ENCODE measurements at places on chromosomes 5 and 9.

DNA sequence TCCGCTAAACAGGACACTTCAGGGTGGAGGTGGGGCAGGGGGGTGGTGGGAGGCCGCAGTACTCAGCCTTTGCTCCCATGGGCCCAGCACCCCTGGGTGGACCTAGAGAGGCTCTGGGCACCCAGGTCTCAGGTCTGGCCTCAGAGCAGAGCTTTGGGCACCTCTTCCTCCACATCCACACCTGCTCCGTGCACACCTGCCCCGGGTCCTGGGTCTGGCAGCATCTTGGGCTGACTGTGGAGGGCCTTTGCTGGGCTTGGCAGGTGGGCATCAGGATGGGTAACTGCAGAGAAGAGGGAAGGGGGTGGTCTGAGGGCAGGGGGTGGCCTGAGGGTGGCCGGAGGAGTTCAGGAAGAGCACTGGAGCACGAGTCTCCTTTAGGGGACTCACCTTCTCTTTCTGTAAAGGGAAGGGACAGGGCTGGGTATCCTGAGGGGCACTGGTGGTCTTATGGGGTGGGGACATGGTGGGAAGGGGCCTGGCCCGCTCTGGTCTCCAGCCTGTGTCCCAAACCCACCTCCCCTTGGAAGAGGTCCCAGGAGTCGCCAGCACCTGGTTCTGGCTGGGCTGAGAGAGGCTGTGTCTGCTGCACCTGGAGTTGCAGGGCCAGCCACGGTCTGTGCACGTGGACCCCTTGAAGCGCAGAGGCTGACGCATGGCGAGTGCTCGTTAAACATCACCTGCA lies 106.7 kb upstream of the IER5L start:
- DNase-seq, result no peak

GRCh38 chr9:97809666-97810344 lies 43.2 kb upstream of the FOXE1 start:
- no peak for DNase-seq

DNA sequence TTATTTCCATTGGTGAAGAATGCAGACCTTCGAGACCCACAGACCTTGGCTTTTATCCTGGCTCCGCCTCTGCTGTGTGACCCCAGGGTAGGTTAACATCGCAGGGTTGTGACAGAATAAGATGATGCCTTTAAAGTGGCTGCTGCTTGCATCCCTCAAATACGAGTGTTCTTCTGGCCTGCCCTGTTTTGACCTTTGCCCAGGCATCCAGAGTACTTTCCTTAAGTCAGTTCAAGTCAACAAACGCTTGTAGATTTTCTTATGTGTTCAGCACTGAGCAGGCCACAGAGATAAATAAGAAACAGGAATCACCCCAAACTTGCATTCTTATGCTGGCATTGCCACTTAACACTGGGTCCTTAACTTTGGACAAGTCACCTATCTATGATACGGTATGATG lies 50.2 kb downstream of the GPR21 start:
- DNase-seq, result no peak

DNA sequence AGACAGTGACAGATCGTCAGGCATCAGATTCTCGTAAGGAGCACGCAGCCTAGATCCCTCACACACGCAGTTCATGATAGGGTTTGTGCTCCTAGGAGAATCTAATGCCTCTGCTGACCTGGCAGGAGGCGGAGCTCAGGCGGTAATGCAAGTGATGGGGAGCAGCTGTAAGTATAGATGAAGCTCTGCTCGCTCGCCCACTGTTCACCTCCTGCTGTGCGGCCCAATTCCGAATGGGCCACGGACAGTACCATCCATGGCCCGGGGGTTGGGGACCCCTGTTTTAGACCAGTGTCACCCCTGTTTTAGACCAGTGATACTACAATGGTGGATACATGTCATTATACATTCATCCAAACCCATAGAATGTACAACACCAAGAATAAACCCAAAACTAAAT lies 4.0 kb upstream of the ARSB start:
- no peak for DNase-seq

- DNase-seq, result peak; percentile 80
These were observed 3.9 kb upstream of the GNAQ start for GRCh38 chr9:78035383-78035993.

- DNase-seq, result no peak
These were observed 113.2 kb downstream of the GCNT1 start for GRCh38 chr9:76572151-76572550.

DNA sequence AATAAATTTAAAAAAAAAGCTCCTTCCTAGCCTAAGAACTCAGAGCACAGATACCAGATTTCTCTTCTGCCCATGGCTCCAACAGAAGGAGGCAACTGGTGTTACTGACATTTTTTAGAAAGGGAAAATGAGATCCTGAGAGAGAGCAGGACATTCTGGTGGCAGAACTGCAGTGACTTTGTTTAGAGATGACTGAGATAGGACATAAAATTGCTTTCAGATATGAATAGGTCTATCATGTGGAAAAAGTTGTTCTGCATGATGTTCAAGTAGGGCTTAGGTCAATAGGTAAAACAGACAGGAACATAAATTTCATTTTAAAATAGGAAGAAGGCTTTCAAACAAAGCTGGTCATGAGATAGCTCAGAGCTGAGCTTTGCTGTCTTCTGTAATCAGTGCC lies 49.6 kb downstream of the NIPAL4 start:
- no peak for DNase-seq

DNA sequence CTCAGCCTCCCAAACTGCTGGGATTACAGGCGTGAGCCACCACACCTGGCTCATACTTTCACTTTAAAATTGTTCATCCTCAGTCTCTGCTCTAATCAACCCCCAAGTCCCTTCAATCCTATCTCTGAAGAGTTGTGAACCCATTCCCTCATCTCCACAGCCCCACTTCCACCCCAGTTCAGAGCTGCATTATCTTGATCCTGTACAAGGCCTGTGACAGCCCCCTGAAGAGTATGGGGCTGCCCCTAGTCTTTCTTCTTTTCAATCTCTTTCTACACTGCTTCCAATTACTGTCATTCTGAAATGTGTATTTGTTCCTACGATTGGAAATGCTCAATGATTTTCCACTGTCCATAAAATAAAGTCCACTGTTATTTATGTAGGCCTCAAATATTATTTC lies 588.3 kb downstream of the RAB3C start:
- no peak for DNase-seq

GRCh38 chr9:112789473-112789872 lies 38.9 kb downstream of the SNX30 start:
- no peak for DNase-seq

DNA sequence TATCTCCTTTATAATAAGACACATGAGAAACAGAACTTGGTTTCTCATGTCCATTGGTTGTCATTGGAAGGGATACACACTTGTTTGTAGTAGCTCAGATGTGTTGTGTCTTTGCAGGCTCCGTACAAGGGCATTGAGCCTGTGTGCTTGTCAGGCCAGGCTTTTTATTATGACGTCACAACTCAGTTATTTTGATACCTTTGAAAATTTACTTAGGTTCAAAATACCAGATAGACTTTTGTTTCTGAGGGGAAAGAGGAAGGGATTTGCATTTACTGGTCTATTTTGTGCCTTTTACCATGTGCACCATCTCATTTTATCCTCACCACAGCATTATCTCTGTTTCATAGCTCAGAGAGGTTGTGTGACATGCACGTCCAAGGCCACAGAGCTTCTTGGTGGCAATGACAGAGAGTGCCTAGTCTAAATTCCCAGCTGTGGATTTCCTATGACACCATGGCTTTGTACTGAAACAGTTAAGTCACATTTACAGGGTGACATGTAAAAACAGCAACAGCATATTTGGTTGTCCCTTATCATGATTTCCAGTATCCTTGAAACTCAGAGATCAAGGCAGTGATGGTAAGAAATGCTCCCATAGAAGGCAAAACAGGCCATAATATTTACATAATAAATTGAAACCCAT lies 268.7 kb downstream of the AOPEP start:
- DNase-seq, result no peak

Data from fibroblast of gingiva (primary cell).